Small intestine (tissue), 16 donors: ENCODE measurements at places on chromosomes 1 and 21. TPM values are rescaled to one million over a fixed set of nuclear protein-coding genes. Genes with fewer than 3 reads are reported as not detected.

The BATF3 gene
- not detected for polyA plus RNA-seq

The CRYAA gene
- not detected for polyA plus RNA-seq

The LY9 gene
- polyA plus RNA-seq, result 1.1 TPM

The GJB5 gene
- not detected for polyA plus RNA-seq

The ATP1A4 gene
- polyA plus RNA-seq, result not detected

The C1orf226 gene
- polyA plus RNA-seq, result 14.1 TPM

The LCK gene
- 14.1 TPM for polyA plus RNA-seq

The TRIM67 gene
- not detected for polyA plus RNA-seq

The TACSTD2 gene
- polyA plus RNA-seq, result 4.9 TPM

The RAB42 gene
- polyA plus RNA-seq, result 4.9 TPM

The C1orf159 gene
- polyA plus RNA-seq, result 9.2 TPM

The TMPRSS3 gene
- 1.1 TPM for polyA plus RNA-seq

The KRTAP15-1 gene
- not detected for polyA plus RNA-seq

The SLC44A5 gene
- polyA plus RNA-seq, result 1.4 TPM

The MEX3A gene
- under 0.01 TPM for polyA plus RNA-seq

The EPHA2 gene
- 12.7 TPM for polyA plus RNA-seq

The YTHDF2 gene
- 45.4 TPM for polyA plus RNA-seq

The RGS21 gene
- polyA plus RNA-seq, result not detected

The NCMAP gene
- polyA plus RNA-seq, result 1.3 TPM

The ERVH48-1 gene
- not detected for polyA plus RNA-seq

The RAB7B gene
- polyA plus RNA-seq, result 0.70 TPM

The AMIGO1 gene
- polyA plus RNA-seq, result 1.3 TPM

The GSTM5 gene
- not detected for polyA plus RNA-seq

The CFHR2 gene
- not detected for polyA plus RNA-seq

The OR2T3 gene
- polyA plus RNA-seq, result not detected

The OR2AK2 gene
- polyA plus RNA-seq, result not detected

The IFNLR1 gene
- polyA plus RNA-seq, result 8.1 TPM

The CFHR3 gene
- polyA plus RNA-seq, result not detected

The DNASE2B gene
- 0.09 TPM for polyA plus RNA-seq

The GPR25 gene
- 0.07 TPM for polyA plus RNA-seq

The KRTAP19-1 gene
- polyA plus RNA-seq, result not detected

The VASH2 gene
- polyA plus RNA-seq, result 0.30 TPM

The LRRIQ3 gene
- 0.22 TPM for polyA plus RNA-seq

The DYNLT4 gene
- not detected for polyA plus RNA-seq

The PRR9 gene
- not detected for polyA plus RNA-seq

The KRTAP8-1 gene
- not detected for polyA plus RNA-seq

The NBPF6 gene
- not detected for polyA plus RNA-seq
